ENCODE measurements at places on chromosomes 5 and 9.

DNA sequence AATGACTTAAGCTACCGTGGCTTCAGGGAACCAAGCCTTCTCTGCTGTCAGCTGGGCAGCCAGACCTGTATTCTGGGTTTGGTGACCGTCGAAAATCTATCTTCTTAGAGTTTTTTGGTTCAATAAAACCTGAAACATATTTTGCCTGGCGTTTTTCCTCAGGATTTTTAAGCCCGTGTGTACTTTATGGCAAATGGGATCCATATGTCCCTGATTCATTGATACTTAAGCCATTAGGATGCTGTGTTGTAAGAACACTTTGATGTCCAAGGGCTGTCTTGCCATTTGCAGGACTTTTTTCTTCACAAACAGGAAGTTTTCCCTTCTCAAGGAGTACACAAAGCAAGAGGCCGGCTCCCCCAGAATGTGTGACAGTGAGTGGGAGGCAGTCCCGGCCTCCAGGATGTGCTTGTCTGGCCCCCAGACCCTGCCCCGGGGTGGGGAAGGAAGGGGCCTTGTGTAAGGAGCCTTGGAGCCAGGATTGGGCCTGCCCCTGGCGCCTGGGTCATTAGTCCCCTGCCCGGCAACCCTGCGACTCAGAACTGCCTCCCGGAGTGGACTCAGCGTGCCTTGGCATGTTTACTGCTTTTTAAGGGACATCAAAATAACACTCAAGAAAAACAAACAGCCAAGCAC lies 83.4 kb upstream of the SMIM23 start:
- DNase-seq = no peak

GRCh38 chr9:130849356-130849755 lies 14.3 kb downstream of the ABL1 start:
- DNase-seq = no peak

DNA sequence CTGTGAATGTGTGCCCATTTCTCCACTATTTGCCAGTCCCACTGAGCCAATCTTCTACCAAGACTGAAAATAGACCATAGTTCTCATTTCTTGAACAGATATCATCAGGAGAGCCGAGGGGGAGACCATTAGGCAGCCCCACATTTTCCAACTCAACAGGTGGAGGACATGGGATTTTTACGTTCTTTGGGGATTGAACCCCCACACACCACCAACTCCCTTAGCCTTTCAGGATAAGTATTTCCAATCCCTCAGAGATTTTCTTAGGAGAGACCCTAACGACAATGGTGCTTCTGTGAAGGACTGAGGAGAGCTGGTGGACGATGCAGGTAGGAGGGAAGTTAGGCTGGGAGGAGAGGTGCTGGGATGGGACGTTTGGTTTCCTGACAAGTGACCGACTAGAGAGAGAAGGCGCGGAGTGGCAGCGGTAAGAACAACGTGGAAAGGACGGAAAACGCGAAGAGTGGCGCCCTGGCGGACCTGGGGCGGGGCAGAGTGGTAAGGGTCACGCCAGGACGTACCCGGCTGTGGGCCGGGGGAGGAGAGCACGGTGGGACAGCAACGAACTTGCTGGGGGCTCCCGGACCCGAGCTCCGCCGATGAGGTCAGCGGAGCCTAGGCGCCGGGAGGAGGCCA lies 681 bp upstream of the CHSY3 start:
- DNase-seq = no peak

- no peak for DNase-seq
Measured at GRCh38 chr5:6394429-6395101, 16.2 kb upstream of the MED10 start.

GRCh38 chr5:142753116-142753631 lies 17.0 kb upstream of the ARHGAP26 start:
- no peak for DNase-seq

GRCh38 chr5:114223866-114224265 lies 138.0 kb upstream of the KCNN2 start:
- DNase-seq = no peak

DNA sequence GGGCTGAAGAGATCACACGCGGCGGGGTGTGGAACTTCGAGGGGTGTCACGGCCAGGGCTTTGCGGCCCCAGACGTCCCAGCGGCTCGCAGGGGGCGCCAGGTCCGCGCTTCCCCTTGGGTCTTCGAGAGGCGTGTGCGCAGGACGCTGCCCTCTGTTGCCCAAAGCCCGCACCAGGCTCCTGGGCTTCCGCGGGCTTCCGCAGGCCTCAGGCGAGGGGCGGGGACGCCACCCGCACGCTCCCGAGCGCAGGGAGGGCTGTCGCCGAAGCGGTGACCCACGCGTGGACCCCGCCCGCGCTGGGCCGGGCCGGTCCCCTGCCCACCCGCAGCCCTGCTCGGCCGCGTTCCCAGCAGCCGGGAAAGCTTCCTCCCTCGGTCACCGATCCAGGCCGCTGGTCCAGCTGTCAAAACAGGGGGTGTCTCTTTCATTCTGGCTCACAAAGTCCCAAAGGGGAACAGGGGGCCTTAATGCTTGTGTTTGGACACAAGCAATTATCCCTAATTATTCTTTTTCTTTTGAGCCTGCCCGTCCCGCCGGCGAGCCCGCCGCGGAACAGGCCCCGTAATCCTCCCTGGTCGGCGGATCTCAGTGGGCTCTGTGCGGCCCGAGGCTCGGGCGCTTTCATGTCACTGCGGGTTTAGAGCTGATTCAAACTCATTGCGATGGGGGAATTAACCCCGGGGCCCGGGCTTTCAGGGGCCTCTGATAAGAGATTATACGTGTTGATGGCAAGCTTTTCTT lies 60.6 kb downstream of the TMEM174 start:
- no peak for DNase-seq

- DNase-seq = no peak
Measured at GRCh38 chr9:1995084-1995483, 20.1 kb upstream of the SMARCA2 start.

- DNase-seq = no peak
Measured at GRCh38 chr5:141657404-141657803, 6.2 kb upstream of the FCHSD1 start.

GRCh38 chr5:61796773-61797172 lies 464.7 kb downstream of the ZSWIM6 start:
- DNase-seq = no peak

GRCh38 chr5:154698763-154699162 lies 56.4 kb upstream of the LARP1 start:
- no peak for DNase-seq

DNA sequence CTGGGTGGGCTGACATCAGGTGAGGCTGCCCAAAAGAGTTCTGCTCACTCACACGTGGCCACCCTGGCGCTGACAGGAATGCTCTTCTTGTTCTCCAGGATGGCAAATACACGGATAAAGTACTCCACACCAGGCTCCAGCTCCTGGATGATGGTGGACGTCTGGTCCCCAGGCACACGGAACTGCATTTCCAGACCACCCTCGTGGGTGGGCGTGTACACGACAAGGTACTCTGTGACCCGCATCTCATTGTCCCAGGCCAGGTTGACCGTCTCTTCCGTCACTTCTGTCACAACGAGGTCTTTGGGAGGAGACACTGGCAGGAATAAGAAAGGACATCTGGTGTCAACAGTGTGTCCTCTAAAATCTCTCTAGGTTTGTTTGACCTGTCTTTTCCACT lies 33.8 kb downstream of the TNC start:
- no peak for DNase-seq

DNA sequence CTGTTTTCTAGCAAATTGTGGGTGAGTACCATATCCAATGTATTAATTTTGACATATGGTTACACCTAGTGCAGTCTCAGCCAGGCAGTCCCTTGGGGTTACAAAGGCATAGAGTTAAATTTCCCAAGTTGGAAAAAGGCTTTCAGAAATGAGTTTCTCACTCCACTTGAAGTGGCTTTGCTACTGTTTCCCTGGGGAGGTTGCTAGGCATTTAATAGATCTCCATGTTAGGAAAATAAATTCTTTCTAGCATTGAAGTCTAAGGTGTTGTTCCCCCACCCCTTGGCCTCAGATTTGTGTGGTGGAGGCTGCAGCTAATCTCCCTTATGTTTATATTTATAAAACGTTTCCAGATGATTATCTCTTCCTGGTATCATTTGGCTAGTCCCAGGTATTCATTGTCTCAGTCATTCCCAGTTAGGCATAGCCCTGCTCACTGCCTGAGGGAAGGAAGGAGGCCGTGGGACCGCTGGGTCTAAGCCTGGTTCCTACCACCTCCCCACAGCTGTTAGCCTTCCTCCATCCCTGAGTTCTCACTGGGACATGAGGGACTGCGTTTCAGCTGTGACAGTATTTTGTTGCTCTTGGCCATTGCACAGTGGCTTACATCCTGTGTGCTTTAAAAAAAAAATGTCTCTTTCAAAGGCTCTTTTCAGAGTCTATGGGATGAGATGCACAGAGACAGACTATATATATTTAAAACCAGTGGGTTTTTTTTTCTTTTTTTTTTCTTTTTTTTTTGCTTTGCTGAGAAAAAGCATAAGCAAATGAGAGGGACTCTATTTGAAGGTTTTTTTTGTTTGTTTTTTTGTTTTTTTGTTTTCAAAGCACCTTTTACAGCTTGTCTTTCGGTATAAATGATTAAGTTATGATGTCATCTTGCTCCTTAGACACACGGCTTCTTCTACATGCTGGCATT lies 121.5 kb downstream of the MAST4 start:
- no peak for DNase-seq

GRCh38 chr5:133083901-133084300 lies 32.1 kb downstream of the HSPA4 start:
- DNase-seq = no peak

All from stimulated activated CD4-positive, alpha-beta T cell treated with anti-CD3 and anti-CD28 coated beads, TNF-alpha, amount 100 ng/mL, for 24 hours (primary cell).